ENCODE measurements at places on chromosomes 7 and 10.

- no peak for DNase-seq
Observed at GRCh38 chr10:30940256-30940655, 91.4 kb downstream of the ZNF438 start.

DNA sequence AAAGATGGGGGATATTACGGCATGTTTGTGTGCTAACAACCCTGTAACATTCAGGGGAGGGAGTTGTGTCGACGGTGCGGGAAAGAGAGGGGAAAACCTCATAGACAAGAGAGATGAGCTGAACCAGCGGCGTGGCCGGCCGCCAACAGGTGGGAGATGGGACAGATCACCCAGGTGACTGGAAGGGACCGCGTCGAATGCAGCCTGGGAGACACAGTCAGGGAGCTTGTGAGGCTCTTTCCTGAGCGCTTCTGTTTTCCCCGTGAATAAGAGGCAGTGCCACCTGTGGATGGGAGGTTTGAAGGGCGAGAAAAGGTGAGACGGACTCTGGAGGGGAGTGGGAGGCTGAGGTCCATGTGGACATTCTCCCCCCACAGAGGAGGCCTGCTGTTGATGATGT lies 9.9 kb upstream of the PRKAG2 start:
- DNase-seq: no peak

GRCh38 chr7:86926732-86927131 lies 132.7 kb downstream of the ELAPOR2 start:
- peak; percentile 15 for DNase-seq

GRCh38 chr7:96792115-96792514 lies 82.5 kb upstream of the SEM1 start:
- no peak for DNase-seq

- no peak for DNase-seq
Observed at GRCh38 chr10:101693978-101694673, 844 bp downstream of the FBXW4 start.

DNA sequence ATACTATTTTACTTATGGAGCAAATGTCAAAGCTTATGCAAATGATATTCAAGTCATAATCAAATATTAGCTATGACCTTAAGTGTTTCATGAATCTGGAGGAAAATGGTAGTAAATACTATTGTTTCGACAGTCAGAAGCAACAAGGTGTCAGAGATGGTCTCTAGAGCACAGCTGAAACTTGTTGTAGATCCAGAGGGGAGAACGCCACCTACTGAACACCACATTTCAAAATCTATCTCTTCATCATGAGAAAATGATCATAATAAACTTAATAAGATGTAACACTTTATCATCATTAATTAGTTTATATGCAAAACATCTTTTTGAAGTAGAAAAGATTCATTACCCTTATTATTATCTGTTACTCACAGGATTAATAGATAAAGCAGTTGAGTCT lies 418.7 kb downstream of the GATA3 start:
- DNase-seq: no peak

GRCh38 chr10:6915307-6915706 lies 335.2 kb upstream of the PRKCQ start:
- DNase-seq: no peak

GRCh38 chr10:78140066-78140630 lies 106.5 kb downstream of the RPS24 start:
- no peak for DNase-seq

DNA sequence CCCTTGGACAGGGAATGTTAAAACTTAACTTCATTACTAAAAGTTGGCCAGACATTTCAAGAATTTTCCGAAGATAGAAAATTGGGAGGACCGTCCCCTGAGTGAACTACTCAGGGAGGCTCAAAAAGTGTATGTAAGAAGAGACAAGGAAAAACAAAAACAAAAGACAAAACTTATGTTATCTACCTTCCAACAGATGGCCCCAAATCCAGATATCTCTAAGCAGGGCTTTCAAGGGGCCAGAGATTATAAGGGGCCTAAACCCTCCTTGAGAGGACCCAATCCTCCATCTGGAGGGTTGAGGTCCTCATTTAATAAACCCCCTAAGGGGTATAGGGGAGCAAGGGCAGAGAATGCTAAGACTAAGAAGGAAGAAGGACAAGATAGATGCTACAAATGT lies 203.6 kb downstream of the SH2D4B start:
- DNase-seq: no peak

- no peak for DNase-seq
Observed at GRCh38 chr7:97851683-97852082, 20.5 kb downstream of the ASNS start.

DNA sequence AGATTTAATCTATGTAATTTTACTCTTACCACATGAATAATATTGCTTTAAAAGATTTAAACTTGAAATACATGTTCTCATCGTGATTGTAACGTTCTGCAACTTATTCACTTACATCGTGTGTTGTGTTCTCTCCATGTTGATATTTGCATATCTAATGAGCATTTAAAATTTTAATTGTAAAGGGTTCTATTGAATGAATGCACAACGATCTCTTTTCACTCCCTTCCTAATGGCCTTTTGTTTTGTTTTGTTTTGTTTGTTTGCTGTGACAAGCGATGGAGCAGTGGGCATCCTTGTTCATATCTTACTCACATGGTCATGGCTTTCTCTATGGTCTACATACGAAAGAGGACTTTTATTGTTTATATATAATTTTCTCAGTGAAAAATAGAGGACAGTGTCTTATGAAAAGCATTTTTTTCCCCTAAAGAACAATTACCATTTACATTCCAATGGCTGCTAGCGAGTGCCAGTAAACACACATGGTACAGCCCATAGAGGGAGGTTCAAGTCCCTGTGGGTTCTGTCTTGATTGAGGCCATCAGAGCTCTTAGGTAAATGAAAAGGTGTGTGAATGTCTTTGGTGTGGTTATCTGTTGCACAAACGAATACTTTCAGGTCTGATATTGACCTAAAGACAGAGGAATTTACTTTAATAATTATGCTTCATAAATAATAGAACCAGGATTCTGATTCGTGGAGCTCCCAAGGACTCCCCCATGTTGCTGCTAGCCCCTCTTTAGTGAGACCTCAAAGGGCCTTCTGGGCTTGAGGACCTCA lies 32.4 kb downstream of the BTBD16 start:
- DNase-seq: no peak

DNA sequence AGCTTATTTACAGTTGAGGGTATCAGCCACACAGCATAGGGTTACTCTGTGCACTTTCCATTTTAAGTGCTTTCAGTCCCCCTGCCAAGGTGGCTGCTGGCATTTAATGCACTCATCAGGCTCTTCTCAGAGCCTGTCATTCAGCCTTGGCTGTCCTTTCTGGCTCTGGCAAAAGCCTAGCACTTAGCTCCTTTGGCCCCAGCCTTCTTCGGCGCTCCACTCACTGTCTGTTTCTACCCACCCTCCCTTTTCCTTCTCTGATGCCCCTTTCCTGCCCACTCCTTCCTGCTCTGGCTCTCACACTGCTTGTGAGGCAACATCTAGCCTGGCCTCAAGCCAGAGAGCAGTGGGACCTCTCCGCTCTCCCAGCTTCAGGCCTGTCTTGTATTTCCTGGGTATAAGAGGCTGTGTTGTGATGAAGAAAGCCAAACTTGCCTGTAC lies 60.2 kb downstream of the WIPF3 start:
- peak; percentile 15 for DNase-seq

GRCh38 chr10:29332061-29332760 lies 43.3 kb downstream of the LYZL1 start:
- no peak for DNase-seq

DNA sequence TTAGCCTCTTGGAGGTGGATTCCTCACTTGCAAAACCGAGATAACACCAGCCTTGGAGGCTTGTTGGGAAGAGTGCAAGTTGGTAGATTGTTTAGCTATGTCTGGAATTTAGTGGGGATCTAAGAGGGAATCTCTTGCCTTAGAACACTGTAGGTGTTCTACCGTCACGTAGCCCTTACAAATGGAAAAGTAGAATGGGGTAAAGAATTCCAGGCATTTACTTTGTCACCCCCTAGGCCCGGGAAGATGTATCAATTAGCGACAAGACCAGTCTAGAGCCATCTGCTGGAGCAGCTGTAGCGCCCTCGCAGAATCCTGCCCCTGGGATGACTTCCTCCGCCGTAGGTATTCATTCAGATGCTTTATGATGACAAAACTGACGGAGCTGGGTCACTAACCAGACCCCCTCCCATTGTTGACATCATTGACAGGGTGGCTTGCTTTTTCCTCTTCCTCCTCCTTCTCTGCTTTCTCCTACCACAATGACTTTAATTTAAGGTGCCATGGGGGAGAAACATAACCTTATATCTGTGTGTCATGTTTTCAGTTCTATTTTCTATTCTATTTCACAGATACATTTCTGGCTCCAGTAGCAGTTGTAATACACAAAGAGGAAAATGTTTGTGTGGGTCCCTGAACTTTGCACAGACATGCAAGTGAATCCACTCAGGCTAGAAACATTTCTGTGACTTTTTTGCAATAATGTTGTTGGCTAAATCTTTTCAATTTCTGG lies 262.6 kb upstream of the LYZL1 start:
- no peak for DNase-seq

All from non-pigmented ciliary epithelial cell (primary cell).